Esophagus squamous epithelium (tissue), 5 donors: ENCODE measurements at places on chromosomes 4 and X.

GRCh38 chr4:26407476-26407875, 82.8 kb downstream of the CCKAR start:
- DNase-seq, result no peak

GRCh38 chrX:97234471-97235081, 350.9 kb downstream of the RPA4 start:
- no peak for DNase-seq

GRCh38 chrX:71053217-71053621, 14.9 kb downstream of the SNX12 start:
- no peak for DNase-seq

DNA sequence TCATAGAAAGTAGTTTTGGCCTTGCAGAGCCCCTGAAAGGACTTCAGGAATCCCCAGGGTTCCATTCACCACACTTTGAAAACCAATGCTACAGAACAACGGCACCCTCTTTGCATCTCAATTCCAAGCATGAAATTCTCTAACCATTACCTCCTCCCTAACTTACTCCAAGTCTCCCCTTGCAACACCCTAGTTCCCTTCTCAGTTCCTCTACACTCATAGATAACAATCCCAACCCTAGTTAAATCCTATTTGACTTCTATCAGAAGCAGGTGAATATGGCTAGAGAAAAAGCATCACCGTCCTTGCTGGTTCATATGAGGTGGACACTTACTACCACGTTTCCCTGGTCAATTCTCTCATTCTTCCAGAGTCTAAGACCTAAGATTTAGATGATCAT, 2.4 kb downstream of the RCHY1 start:
- no peak for DNase-seq

GRCh38 chr4:125772680-125773079, 457.9 kb downstream of the FAT4 start:
- no peak for DNase-seq

GRCh38 chr4:105343146-105343931, 130.5 kb downstream of the PPA2 start:
- no peak for DNase-seq

GRCh38 chr4:8086783-8087445, 71.7 kb downstream of the ABLIM2 start:
- no peak for DNase-seq

GRCh38 chr4:65508168-65508567, 162.1 kb downstream of the EPHA5 start:
- no peak for DNase-seq
